ENCODE measurements at places on chromosomes 4 and X. TPM values are rescaled to one million over a fixed set of nuclear protein-coding genes. Genes with fewer than 3 reads are reported as not detected.

DNA sequence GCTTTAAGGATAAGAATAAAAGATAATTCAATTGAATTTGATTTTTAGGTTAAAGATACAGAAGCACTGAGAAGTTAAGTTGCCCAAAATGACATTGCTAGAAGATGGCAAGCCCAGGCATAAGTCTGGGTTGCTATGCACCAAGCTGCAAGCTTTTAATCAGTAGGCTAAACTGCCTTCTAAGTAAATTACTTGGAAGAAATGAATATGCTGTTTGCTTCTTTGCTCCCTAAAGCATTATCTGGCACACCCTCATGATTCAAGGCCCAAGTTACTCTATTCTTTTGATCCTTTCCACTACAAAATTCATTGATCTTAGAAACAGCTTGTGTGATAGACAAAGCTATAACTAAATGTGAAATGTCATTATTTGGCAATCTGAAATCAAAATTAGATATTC, 1991.1 kb downstream of the ARAP2 start:
- no peak overlapping the region for H3K4me3 ChIP-seq

- H3K27ac ChIP-seq: no peak overlapping the region
- no peak for DNase-seq
- no peak overlapping the region for H3K4me3 ChIP-seq
- no peaks in the 10 kb centered on the region for H3K27me3 ChIP-seq
- no peaks in the 10 kb centered on the region for H3K36me3 ChIP-seq
These were observed 68.0 kb upstream of the NR3C2 start for GRCh38 chr4:148510211-148510610.

GRCh38 chr4:27638163-27638915, 777.7 kb downstream of the STIM2 start:
- H3K36me3 ChIP-seq: no peaks in the 10 kb centered on the region
- H3K4me1 ChIP-seq: no peaks in the 10 kb centered on the region
- no peak for DNase-seq
- H3K27me3 ChIP-seq: no peaks in the 10 kb centered on the region
- H3K4me3 ChIP-seq: no peak overlapping the region

DNA sequence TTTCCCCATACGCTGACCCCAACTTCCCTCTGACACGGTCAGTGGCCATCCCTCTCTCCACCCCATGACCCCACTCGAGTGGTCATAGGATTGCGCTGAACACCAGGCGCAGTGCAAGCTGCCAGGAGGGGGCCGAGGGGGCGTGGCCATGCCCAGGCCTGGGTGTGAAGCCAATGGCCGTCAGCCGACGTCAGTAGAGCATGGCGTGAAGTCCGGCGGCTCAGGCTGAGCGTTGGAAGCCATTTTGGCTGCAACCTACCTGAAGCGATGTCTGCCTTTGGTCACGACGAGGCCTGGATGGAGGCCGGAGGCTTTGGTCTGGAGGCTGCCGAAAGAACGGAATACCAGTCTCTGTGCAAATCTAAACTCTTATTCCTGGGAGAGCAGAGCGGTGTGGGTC, at the start of gene RAB41:
RAB41 (plus strand) TSS at position 222 of the 400 bp plus-strand sequence; CDS start at position 268, 46 bp downstream.
- H3K4me1 ChIP-seq: no peaks in the 10 kb centered on the region
- DNase-seq: no peak
- H3K36me3 ChIP-seq: no peaks in the 10 kb centered on the region
- H3K27me3 ChIP-seq: no peaks in the 10 kb centered on the region
- H3K4me3 ChIP-seq: no peak within 1 kb of the TSS

GRCh38 chr4:76430519-76431388, 4.3 kb upstream of the SHROOM3 start:
- H3K4me1 ChIP-seq: peaks cover 9% of the 10 kb centered on the region
- DNase-seq: peak; percentile 63
- H3K27me3 ChIP-seq: no peaks in the 10 kb centered on the region
- no peak overlapping the region for H3K27ac ChIP-seq
- H3K4me3 ChIP-seq: peak overlapping the region; percentile 43

The GIMD1 gene
- not detected for total RNA-seq

The RTL9 gene
- total RNA-seq: 0.13 TPM
